ENCODE measurements at places on chromosomes 1 and 21. TPM values are rescaled to one million over a fixed set of nuclear protein-coding genes. Genes with fewer than 3 reads are reported as not detected.

Gene CTSS
- polyA plus RNA-seq = 5.2 TPM

Gene AADACL3
- not detected for polyA plus RNA-seq

Gene KLHDC8A
- polyA plus RNA-seq = 1.6 TPM

Gene ADAMTS4
- 6.1 TPM for polyA plus RNA-seq

Gene EDN2
- polyA plus RNA-seq = 2.3 TPM

Gene LMX1A
- polyA plus RNA-seq = not detected

Gene OR2AK2
- not detected for polyA plus RNA-seq

Gene AMY1A
- not detected for polyA plus RNA-seq

Gene CSF3R
- polyA plus RNA-seq = 22.3 TPM

Measured in hepatocyte (in vitro differentiated cells).